ENCODE measurements at places on chromosomes 3 and 15. TPM values are rescaled to one million over a fixed set of nuclear protein-coding genes. Genes with fewer than 3 reads are reported as not detected.

Gene THBS1
- 34.1 TPM for total RNA-seq

Gene ASB14
- not detected for total RNA-seq

Gene GXYLT2
- total RNA-seq: 1.5 TPM

Gene C2CD4B
- total RNA-seq: not detected

Gene FAM98B
- total RNA-seq: 4.9 TPM

Gene RASGRP1
- 0.40 TPM for total RNA-seq

Gene MST1R
- 7.6 TPM for total RNA-seq

Gene CNTN3
- total RNA-seq: not detected

Gene MUSTN1
- not detected for total RNA-seq

Gene SAMMSON
- total RNA-seq: not detected

Gene TRH
- total RNA-seq: not detected

Gene RAB6B
- total RNA-seq: 1.7 TPM

Gene OXTR
- total RNA-seq: 6.8 TPM

Gene SOX14
- total RNA-seq: not detected

Gene PAQR5
- 110 TPM for total RNA-seq

Gene WDR82
- total RNA-seq: 44.7 TPM

Gene RAD51
- total RNA-seq: 21.3 TPM

Gene CSPG4
- total RNA-seq: 0.07 TPM
